ENCODE measurements at places on chromosomes 12 and 14. TPM values are rescaled to one million over a fixed set of nuclear protein-coding genes. Genes with fewer than 3 reads are reported as not detected.

- ATAC-seq = peak; percentile 93
Observed at GRCh38 chr12:105736498-105736897, 402.3 kb downstream of the NUAK1 start.

DNA sequence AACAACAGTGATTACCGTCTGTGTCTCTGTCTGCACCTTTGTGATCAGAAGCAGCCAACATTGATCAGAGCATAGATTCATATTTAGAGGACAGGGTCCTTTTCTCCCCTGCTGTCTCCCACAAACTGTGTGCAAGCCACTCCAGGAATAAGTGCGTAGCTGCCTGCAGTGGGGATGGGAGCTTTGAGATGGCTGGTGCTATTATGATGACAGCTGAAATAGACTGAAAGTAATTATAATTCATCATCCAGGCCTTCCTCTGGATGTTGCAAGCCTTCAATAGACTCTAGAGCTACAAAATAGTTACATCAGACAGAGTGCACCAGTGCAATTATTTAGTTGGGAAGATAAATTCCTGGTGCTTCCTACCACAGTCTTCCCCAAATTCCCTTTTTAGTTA lies 68.1 kb downstream of the BORCS5 start:
- peak; percentile 90 for ATAC-seq

DNA sequence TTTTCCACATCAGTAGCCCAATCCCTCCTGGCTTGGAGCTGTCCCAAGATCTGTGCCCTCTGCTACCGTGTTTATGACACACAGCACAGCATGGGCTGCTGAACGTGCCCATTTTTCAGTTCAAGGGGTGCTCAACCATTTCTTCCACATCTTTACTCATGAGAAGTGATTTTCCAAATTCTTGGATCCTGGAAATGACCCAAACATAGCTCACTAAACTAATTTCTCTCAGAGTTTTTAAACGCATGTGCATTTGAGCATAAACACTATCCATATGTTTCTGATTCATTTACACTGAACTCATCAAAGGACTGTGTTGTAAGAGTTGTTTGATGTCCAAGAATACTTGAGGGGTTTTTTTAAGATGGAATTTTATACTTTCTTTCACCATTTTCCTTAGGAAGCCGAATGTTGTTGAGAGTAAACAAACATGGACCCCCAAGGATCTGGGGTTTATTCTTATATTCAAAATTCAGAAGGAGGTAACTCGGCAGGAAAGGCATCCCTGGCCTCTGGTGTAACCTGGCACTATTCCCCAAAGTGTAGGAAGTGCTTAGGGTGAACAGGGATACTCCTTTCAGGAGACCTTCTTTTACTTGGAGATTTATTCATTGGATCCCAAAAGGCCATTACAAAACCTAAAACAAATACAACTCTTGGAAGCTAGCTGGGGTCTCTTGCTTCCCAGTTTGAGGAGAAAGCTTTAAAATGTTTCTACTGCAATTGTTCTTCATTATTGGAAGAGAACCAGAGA lies 215.0 kb downstream of the BMP4 start:
- no peak for ATAC-seq

GRCh38 chr12:80445083-80445793 lies 1.2 kb downstream of the PTPRQ start:
- ATAC-seq = no peak

DNA sequence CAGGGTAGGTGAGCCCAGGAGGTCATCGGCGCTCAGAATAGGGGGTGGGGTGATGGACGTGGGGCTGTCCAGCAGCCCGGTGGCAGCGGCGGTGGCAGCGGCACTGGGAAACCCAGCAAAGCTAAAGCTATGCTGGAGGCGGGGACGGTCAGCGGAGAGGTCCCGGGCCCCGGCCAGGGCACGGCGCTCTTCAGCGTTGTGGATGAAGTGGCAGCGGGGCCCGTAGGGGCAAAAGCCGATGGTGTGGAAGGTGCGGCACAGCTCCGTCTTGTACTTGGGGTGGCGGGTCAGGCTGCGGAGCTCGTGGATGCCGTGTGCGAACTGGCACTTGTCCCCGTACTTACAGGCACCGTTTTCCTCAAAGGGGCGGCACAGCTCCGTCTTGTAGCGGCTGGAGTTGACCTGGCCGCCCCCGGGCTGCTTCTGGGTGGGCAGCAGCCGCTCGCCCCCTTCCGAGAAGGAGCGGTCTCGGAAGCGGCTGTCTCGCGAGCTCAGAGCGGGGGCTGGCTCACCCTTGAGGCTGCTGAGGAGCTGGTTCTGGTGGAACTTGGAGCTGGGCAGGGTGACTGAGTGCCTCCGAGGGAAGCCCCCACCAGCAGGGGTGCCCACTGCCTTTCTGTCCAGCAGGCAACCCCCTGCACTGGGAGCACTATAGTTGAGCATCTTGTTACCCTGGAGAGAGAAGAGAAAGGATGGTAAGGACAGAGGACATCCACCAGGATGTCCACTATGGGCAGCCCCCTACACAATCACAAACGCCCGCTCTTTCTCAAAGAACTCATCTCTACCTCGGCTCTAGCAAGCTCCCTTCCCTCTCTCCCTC lies 2.8 kb downstream of the ZFP36L1 start:
- ATAC-seq = peak; percentile 5

DNA sequence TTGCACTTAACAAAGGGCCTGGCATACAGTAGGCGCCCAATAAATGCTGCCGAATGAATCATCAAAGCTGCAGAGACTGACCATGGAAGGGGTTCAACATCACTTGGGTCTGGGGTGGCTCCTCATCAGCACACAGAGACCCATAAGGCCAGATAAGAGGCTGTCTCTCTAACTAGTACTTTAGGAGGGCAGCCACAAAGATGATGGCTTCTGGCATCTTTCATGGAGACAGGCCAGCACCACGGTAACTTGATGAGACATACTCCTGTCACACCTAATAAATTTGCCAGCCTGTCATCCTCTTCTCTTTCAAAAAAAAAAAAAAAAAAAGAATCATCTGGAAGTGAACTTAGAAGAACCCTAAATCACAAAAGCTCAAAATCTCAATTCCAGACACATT lies 3.4 kb downstream of the PRIMA1 start:
- no peak for ATAC-seq

DNA sequence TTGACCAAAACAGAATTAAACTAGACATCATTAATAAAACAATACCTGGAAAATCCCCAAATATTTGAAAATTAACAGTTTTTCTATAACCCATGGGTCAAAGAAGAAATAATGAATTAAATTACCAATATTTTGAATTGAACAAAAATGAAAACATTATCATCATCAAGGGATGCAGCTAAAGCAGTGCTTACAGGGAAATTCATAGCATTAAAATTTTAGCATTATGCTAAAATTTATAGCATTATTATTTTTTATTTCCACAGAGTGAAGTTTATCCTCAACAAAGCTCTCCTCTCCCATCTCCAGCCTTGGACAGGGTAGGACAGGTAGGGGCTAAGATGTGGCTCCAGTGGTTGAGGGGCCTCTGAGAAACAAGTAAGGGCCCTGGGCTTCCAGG lies 19.3 kb upstream of the M6PR start:
- ATAC-seq = no peak

DNA sequence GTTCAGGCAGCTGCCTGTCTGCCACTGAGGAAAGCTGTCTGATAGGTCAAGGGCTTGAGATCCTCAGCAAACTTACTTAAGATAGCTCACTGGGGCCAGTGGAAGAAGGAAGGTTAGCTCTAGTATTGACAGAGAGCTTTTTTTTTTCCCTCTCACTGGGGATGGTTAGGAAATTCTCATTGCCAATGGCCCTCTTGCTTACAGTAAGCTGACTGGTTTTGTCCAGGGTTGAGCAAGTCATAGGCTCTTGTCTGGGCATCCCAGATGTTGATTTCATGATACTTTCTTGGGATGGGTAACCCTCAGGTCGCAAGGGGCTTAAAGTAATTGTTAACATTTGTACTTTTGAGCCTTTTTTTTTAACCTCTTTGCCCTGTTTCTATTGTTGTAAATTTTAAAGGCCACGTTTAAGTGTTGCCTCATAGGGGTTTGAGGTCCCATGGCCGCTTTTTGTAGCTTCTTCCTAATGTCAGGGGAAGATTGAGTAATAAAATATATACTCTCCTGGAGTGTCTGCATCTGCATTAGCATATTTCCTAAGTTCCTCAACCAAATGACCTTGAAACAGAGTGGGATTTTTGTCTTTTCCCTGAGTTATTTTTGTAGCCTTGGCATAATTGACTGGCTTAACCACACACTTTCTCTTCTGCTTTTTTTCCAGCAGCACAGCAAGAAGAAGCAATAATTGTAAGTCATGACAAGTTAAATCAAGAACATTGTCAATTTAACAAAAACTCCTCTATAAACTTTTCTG lies 716.0 kb downstream of the LRFN5 start:
- no peak for ATAC-seq

DNA sequence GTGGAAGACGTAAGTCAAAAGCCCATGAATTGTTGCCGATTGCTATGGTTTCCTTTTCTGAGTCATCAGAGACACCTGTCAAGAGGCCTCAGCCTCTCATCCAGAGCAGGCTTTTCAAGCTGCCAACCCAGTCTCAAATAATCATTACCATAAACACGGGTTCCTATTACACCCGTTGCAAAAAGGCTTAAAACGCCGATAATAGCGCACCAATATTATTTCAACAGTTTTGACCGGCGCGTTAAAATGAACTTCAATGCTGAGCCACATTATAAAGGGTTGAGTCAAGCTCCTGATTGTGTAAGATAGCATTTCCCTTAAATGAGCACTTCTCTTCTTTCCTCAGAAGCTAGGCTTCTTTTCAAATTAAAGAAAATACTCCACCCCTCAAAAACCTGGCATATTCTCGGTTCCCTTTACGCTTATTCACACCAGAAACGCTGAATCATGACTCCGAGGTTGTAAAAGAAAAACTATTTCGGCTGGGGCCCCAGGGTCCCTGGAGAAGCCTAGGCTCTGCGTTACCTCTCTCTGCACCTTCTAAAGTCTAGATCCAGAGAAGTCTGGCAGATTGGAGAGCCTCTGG lies 1.4 kb downstream of the TMTC1 start:
- peak; percentile 6 for ATAC-seq

- no peak for ATAC-seq
Observed at GRCh38 chr12:94001691-94002090, 146.7 kb upstream of the PLXNC1 start.

GRCh38 chr14:56153267-56153666 lies 35.1 kb downstream of the PELI2 start:
- no peak for ATAC-seq

DNA sequence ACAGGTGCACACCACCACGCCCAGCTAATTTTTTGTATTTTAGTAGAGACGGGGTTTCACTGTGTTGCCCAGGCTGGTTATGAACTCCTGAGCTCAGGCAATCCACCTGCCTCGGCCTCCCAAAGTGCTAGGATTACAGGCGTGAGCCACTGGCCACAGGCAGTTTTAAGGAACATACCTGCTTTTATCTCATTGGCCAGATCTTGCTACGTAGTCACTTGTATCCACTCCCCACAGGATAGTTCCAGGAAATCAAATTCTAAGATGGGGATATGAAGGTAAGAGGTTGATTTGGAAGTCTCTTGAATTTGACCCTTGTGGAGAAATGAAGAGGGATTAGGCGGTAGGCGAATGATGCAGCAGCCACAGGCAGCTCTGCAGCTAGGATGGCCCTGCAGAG lies 8.8 kb upstream of the PLEKHG6 start:
- peak; percentile 36 for ATAC-seq

DNA sequence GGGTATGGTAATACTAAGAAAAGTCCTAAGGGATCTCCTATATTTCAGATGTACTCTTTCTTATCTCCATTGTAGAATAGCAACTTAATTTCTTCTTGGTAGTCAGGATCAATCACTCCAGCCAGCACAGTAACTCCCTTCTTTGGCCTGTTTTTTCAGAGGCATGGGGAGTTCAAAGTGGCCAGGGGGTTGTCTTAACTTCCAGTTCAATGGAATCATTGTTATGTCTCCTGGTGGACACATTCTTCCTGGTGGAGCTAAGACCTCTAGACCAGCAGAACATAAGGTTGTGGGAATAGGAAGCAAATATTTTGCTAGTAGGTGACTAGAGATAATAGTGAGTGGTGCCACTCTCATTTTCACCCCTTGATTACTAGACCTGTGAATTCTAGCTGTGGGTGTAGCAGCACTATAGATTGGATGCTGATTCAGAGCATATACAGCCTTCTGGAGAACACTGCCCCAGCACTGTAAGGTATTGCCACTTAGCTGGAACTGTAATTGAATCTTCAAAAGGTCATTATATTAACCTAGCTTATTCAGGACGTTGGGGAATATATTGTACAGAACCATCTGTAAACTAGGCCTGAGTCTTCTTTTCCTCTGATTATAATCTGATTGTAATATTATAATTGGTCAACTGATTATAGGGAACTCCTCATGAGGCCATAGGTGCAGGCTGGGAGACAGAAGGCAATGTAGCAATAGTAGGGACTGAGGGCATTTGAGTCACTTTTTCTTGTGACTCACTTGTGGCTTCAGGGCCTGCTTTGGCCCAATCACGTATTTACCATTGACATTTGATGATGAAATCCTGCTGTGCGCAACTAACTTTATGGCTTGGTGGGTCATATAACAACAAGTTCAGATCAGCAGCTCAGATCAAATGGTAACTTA lies 60.2 kb upstream of the ATP2B1 start:
- ATAC-seq = peak; percentile 75

The SLC38A4 gene
- total RNA-seq = 0.14 TPM

The ACSM4 gene
- total RNA-seq = not detected
